ENCODE measurements at places on chromosomes 3 and 15.

DNA sequence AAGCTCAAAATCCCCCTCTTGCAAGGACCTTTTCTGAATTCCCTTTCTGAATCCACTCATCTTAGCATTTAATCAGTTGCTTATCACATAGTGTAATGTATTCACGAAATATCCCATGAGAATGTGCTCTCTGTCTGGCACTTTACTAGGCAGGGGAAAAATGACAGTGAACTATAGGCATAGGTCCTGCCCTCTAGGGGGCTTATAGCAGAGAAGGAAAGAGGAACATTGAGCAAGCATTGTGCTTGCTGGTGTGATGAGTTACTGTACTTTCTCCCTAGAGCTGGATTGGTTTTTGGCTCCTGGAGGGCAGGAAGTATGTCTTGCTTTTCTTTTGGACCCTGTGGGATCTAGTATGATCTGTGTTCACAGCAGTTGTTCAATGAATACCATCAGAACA, 26.5 kb downstream of the DUOX2 start:
- DNase-seq: no peak

- DNase-seq: peak; percentile 83
Measured at GRCh38 chr15:39340903-39341645, 239.8 kb upstream of the THBS1 start.

GRCh38 chr3:158458464-158458863, 112.5 kb upstream of the MLF1 start:
- no peak for DNase-seq

- peak; percentile 7 for DNase-seq
Measured at GRCh38 chr3:18499301-18499700, 74.2 kb upstream of the SATB1 start.

DNA sequence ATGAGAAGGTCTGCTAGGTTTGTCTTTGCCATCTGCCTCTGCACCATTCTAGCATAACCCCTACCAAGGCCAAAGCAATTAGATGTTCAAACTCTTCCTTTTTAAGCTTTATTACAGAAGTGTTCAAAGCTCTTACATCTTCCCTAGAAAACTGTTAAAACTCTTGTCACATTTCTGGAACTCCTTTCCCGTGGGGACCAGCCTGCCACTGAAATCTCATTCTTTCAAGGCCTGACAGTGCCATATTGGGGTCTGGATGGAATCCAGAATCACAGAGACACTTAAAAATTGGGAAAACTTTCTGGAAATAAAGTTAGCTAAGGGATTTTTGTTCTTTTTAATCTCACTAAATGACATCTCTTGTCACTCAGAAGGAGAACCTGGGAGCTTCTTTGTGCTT, 153.8 kb upstream of the SLCO3A1 start:
- DNase-seq: no peak

DNA sequence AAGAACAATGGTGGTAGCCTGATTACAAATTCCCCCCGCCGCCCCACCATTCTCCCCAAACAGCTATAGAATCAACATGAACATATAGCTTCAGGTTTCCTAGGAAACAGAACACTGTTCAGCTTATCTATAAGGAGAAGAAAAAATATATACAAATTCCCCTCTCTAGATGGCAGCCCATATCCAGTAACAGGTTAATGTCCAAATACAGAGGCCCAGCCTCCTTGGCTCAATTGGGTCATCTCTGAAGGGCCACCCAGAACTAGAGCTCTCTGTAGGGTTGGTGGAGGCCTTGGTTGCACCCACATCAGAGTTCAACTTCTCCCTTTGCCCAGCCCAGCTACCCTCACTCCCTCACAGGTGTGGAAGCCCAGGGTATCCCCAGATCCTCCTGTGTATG, 91.5 kb upstream of the ADAMTS17 start:
- no peak for DNase-seq

DNA sequence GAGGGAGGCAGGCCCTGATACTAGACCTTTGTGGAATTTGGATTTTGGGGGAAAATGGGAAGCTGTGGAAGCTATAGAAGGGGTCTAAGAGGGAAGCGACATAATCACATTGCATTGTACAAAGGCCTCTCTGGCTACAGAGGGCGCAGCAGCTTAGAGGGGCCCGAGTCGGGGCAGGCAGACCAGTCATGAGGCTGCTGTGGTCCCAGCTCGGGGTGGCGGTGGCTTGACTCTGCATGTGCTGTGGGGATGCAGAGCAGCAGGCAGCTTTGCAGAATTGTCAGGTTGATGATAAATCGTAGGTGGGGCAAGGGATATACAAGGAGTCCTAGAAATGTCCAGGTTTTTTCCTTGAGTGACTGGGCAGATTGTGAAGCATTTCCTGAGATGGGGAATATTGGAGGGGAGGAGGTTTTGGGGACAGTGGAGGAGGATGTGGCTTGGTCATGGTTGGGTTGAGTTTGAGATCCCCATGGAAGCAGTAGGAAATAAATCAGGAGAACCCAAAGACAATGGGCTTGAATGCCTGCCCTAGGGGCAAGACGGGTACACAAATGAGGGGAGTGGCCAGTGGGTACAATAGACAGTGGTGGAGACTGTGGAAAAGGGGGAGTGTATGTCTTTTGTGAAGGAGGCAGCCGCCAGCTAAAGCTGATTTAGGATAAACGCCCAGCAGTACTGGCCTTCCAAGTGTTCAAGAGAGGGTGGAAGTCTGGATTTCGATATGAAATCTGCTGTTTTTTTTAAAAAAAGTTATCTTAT, 94.1 kb downstream of the HMG20A start:
- no peak for DNase-seq

DNA sequence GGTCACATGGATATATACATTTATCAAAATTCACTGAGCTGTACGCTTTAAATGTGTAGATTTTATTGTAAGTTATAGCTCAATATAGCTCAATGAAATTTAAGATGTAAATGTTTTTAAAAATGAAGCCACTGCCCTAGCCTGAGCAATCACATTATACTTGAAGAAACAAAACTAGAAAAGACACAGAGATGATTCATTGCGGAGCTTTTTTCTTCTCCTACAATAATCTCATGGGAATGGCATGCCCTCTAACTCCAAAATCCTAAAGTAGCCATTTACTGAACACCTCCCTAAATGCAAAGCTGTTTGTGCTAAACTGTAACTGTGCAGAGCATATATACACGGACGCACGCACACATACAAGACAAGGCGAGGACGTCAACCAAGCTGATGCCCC, 84.2 kb downstream of the MYO9A start:
- DNase-seq: no peak

- no peak for DNase-seq
Measured at GRCh38 chr3:107680698-107681097, 157.9 kb downstream of the BBX start.

- no peak for DNase-seq
Measured at GRCh38 chr3:108818404-108818803, 4.2 kb upstream of the TRAT1 start.

DNA sequence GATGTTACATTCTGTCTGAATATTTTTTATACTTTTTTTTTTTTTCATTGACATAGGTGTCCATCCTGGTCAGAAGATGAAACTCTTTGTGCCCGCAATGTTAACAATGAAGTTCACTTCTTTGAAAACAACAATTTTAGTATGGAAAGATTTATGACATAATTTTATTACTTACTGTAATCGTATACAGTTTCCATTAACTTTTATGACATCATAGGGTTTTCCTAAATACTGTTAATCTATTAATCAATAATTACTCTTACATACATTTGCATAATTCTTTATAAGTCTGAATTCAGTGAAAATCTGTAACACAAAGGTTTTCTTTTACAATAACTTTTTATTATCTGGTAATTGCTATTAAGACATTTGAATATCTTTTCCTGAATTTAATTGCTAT, 17.7 kb downstream of the EIF2A start:
- DNase-seq: no peak

- no peak for DNase-seq
Measured at GRCh38 chr3:189369636-189370035, 197.9 kb downstream of the TPRG1 start.

GRCh38 chr15:80789296-80789695, 10.1 kb downstream of the CEMIP start:
- no peak for DNase-seq

DNA sequence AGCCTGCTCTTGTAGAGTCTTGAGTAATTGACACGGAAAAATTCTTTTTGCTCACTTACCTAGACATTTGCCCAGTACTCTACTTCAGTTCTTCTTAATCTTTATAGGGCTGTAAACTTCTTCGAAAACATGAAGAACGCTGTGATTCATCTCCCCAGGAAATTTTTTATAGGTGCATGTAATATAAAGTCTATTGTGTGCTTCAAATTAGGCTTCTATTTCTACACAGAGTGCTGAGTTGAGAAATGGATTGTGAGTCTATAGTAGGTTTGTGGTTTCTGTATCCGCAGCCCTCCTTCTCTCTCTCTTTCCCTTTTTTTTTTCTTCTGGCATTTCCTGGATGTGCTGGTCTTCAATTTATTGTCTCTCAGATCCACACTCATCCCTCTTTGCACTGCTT, 183.3 kb upstream of the DCBLD2 start:
- no peak for DNase-seq

DNA sequence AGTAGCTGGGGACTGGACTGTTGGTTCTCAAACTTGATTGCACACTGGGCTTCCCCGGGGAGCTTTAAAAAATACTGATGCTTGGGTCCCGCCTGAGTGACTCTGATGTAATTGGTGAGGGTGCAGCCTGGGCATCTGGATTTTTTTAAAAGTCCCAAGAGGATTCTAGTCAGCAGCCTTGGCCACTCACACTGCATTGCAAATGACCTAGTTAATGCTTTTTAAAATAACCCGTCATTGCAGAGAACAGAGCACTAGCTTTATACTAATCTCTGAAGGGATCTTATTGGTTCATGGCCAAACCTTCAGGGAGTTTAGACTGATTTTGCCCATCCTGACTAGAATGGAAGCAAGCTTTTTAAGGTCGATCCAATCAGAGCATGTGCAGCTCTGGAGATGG, 310.6 kb upstream of the PROK2 start:
- DNase-seq: no peak
